Stomach (tissue), 19 donors: ENCODE measurements at places on chromosomes 3 and 15. TPM values are rescaled to one million over a fixed set of nuclear protein-coding genes. Genes with fewer than 3 reads are reported as not detected.
A peak's percentile ranks its signal among the peaks of the same experiment; 100 is the strongest.

The PARP15 gene
- total RNA-seq: 2.0 TPM

The GOLGA6L10 gene
- 1.0 TPM for total RNA-seq

The SCG5 gene
- total RNA-seq: 2.9 TPM

The HDC gene
- total RNA-seq: 92.2 TPM

- no peaks in the 10 kb centered on the region for H3K27me3 ChIP-seq
- H3K4me1 ChIP-seq: peaks cover 64% of the 10 kb centered on the region
- no peaks in the 10 kb centered on the region for H3K36me3 ChIP-seq
- no peak overlapping the region for H3K4me3 ChIP-seq
These were observed 9.4 kb downstream of the SNX1 start for GRCh38 chr15:64105113-64105704.

GRCh38 chr15:89141885-89142284 is 53.6 kb downstream of the ABHD2 start:
- DNase-seq: no peak
- H3K27ac ChIP-seq: peak overlapping the region; percentile 15

GRCh38 chr3:158430448-158430847 is 140.5 kb upstream of the MLF1 start:
- H3K4me1 ChIP-seq: no peaks in the 10 kb centered on the region
- H3K27ac ChIP-seq: no peak overlapping the region
- H3K36me3 ChIP-seq: no peaks in the 10 kb centered on the region
- no peak for DNase-seq
- no peaks in the 10 kb centered on the region for H3K27me3 ChIP-seq

DNA sequence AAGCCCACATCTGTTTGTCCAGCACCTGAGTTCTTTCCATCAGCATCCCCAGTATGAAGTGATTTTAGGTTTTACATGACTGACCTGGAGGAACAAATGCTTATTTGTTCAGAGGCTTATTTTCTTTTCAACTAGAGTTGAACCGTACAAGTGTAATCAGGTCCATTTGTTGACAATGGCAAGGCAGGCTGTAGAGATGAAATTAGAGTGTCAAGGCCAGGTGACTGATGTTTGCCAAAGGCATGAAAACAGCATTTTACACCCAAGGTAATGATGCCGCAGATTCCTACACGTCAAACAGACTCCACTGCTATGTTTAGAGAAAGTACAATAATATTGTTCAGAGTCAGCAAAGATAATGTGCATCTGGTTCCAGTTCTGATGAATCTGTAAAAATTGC is 96.5 kb downstream of the KCNAB1 start:
- H3K4me3 ChIP-seq: no peak overlapping the region
- no peaks in the 10 kb centered on the region for H3K4me1 ChIP-seq
- H3K27ac ChIP-seq: no peak overlapping the region
- DNase-seq: no peak
- H3K27me3 ChIP-seq: no peaks in the 10 kb centered on the region
- no peaks in the 10 kb centered on the region for H3K36me3 ChIP-seq

DNA sequence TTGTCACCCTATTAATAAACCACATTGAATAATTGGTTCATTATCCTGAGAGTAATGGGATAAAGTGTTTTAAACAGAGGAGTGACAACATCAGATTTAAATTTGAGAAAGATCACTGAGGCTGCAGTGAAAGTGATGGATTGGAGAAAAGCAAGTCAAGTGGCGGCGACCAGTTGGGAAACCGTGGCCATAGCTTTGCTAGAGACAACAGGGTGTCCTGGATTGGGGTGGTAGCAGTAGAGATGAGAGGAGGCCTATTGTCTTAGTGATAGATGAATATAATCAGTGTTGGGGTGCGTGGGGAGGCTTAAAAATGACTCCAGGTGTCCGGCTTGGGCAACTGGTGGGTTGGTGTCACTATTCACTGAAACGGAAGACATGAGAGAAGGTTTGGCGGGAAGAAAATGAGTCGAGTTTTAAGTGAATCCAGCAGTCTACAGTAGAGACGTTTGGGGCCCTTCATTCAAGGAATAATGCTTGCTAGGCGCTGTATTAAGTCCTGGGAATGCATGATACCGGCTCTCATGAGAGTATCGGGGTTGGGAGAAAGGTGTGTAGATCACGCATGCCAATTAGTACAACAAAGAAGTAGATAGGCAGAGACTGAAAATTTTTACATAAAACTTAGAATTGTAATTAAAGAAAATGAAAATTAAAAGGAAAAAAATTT is 819 bp downstream of the NEK4 start:
- H3K4me3 ChIP-seq: peak overlapping the region; percentile 92
- peak overlapping the region; percentile 83 for H3K27ac ChIP-seq
- DNase-seq: no peak
- no peaks in the 10 kb centered on the region for H3K27me3 ChIP-seq
- peaks cover 26% of the 10 kb centered on the region for H3K36me3 ChIP-seq

- H3K4me1 ChIP-seq: peaks cover 60% of the 10 kb centered on the region
- DNase-seq: no peak
- H3K27me3 ChIP-seq: no peaks in the 10 kb centered on the region
- no peaks in the 10 kb centered on the region for H3K36me3 ChIP-seq
- H3K27ac ChIP-seq: peak overlapping the region; percentile 54
- H3K4me3 ChIP-seq: no peak overlapping the region
These were observed 22.5 kb downstream of the CDCP1 start for GRCh38 chr3:45123581-45124269.

- no peak for DNase-seq
- no peaks in the 10 kb centered on the region for H3K4me1 ChIP-seq
- H3K36me3 ChIP-seq: no peaks in the 10 kb centered on the region
- H3K27me3 ChIP-seq: no peaks in the 10 kb centered on the region
These were observed 45.3 kb upstream of the INO80 start for GRCh38 chr15:41161336-41161735.

GRCh38 chr15:83163032-83163431 is 44.6 kb downstream of the HDGFL3 start:
- H3K36me3 ChIP-seq: peaks cover 22% of the 10 kb centered on the region
- no peaks in the 10 kb centered on the region for H3K27me3 ChIP-seq
- H3K4me1 ChIP-seq: no peaks in the 10 kb centered on the region

- H3K4me3 ChIP-seq: no peak overlapping the region
- H3K4me1 ChIP-seq: no peaks in the 10 kb centered on the region
- H3K36me3 ChIP-seq: no peaks in the 10 kb centered on the region
- no peaks in the 10 kb centered on the region for H3K27me3 ChIP-seq
- H3K27ac ChIP-seq: no peak overlapping the region
- no peak for DNase-seq
These were observed 67.3 kb upstream of the TRIM42 start for GRCh38 chr3:140610544-140610943.

DNA sequence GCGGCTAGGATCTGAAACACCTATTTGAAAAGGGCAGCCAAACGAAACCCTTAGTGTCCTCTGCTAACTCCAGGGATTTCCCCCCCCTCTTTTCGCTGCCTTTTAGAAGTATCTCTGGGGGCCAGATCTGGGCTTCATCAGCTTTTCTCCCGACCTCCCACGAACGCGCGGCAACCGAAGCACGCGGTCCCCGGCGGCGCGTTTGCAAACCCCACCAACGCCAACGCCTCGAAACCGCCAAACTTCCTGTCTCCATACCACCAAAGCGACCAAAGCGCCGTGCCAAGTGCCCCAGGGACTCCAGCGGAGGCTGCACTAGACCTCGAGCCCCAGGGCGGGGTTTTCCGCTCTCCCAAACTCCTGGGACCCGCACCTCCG is 155.8 kb upstream of the FRMD4B start:
- peak overlapping the region; percentile 34 for H3K4me3 ChIP-seq
- H3K27ac ChIP-seq: peak overlapping the region; percentile 46

- no peaks in the 10 kb centered on the region for H3K27me3 ChIP-seq
- H3K4me3 ChIP-seq: no peak overlapping the region
- H3K4me1 ChIP-seq: peaks cover 41% of the 10 kb centered on the region
- H3K36me3 ChIP-seq: no peaks in the 10 kb centered on the region
These were observed 27.0 kb upstream of the C15orf39 start for GRCh38 chr15:75174729-75175128.

GRCh38 chr3:124786511-124787241 is 56.4 kb downstream of the UMPS start:
- peak overlapping the region; percentile 58 for H3K27ac ChIP-seq
- H3K4me3 ChIP-seq: no peak overlapping the region
- peak; percentile 47 for DNase-seq
- peaks cover 8% of the 10 kb centered on the region for H3K36me3 ChIP-seq

GRCh38 chr3:179953993-179954870 is 82.5 kb downstream of the PEX5L start:
- H3K4me3 ChIP-seq: no peak overlapping the region
- H3K4me1 ChIP-seq: no peaks in the 10 kb centered on the region
- H3K27ac ChIP-seq: no peak overlapping the region

GRCh38 chr3:19347671-19348070 is 199.4 kb downstream of the KCNH8 start:
- H3K4me1 ChIP-seq: no peaks in the 10 kb centered on the region
- no peaks in the 10 kb centered on the region for H3K36me3 ChIP-seq
- no peaks in the 10 kb centered on the region for H3K27me3 ChIP-seq
- no peak for DNase-seq
- no peak overlapping the region for H3K4me3 ChIP-seq

DNA sequence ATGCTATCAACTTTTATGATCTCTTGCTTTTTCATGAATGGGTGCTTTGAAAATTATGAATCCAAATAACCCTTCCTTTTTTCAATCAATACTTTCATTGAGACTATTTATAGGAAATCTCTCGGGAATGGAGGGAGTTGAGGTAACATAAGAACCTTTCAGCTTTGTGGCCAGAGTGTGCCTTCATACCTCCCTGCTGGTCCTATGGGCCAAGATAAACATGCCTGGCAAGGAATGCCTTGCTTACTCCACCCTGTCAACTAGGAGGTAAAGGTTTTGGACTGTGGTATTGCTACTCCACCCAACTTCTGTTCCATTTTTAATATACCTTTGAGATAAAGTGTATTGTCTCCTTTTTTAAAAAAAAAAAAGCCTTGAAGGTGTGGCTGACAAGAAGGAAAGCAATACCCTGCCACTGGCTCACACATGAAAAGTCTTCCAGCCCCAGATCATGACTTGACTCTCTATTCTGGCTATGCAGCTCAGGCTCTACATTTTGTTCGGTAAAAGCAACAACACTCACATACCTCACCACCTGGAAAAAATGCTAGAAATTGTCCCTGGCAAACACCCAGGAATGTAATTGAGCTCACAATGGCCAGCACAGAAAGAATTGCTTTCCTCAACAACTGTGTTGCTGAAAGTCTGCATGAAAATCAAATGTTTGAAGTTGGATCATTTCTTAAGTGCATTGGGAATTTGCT is 35.8 kb downstream of the COL8A1 start:
- no peak overlapping the region for H3K27ac ChIP-seq
- DNase-seq: peak; percentile 27
- H3K4me1 ChIP-seq: no peaks in the 10 kb centered on the region
- H3K27me3 ChIP-seq: no peaks in the 10 kb centered on the region
- H3K36me3 ChIP-seq: no peaks in the 10 kb centered on the region
- H3K4me3 ChIP-seq: no peak overlapping the region

DNA sequence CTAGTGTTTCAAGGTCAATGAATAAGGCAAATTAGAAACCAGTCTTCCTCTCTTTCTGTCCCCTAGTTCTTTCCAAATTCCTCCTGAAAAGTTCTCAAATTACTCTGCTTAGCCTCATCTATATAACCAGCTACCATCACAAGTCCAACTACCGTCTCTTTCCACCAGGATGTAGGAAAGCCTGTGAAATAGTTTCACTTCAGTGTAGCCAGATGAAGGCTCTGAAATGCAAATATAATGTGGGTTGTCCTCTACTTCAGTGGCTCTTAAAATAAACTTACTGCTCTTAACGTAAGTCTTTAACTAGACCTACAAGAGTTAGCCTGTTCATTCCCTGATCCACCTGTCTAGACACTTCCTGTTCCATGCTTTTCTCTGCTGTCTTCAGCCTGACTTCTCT is 827.7 kb downstream of the ROBO1 start:
- no peak for DNase-seq
- no peaks in the 10 kb centered on the region for H3K27me3 ChIP-seq
- no peaks in the 10 kb centered on the region for H3K36me3 ChIP-seq
- no peak overlapping the region for H3K4me3 ChIP-seq
- no peak overlapping the region for H3K27ac ChIP-seq

DNA sequence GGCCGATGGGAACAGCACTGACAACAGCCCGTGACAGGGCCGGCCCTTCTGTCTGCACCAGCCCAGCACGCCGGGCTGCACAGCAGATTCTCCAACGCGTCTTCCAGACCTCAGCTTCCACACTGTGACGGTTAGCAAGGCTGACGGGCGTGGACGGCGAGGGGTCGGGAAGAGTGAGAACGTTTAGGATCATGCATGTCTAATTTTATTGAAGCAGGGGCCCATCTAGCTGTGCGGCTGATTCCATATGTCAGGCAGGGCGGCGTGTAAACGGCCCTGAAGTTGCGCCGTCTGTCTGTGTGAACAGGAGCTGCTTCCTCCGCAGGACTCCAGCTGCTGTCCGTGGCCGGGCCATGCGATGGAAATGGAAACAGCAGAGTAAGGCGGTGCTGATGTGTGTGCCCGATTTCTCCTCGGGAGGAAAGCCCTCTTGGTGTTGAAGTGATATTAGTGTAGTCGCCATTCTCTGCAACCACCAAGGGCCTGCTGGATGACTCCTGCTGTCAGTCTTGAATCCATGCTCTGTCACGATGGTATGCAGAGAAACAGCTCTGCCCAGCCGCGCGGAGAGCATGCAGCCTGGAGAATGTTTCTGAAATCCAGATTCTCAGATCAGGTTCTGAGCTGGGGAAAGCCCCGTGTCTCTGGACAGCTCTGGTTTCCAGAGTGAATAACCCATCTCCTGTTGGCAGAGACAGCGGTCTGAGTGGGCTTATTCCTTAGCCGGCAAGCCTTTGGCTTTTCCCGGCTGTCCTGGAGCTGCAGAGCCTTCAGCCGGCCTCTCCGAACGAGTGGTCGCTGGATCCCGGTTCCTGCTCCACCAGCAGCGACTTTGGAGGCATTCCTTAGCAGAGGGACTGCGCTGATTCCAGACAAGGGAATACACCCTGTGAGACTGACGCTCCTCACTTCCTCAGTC is 158.1 kb upstream of the UBE3A start:
- DNase-seq: no peak
- no peaks in the 10 kb centered on the region for H3K27me3 ChIP-seq
- no peaks in the 10 kb centered on the region for H3K4me1 ChIP-seq

- no peaks in the 10 kb centered on the region for H3K4me1 ChIP-seq
- no peak for DNase-seq
- H3K4me3 ChIP-seq: no peak overlapping the region
- H3K36me3 ChIP-seq: peaks cover 20% of the 10 kb centered on the region
- H3K27me3 ChIP-seq: no peaks in the 10 kb centered on the region
These were observed 64.1 kb downstream of the BTD start for GRCh38 chr3:15665510-15666150.
